Pericardium fibroblast (primary cell): ENCODE measurements at places on chromosomes 16 and 17. TPM values are rescaled to one million over a fixed set of nuclear protein-coding genes. Genes with fewer than 3 reads are reported as not detected.

Gene TP53TG3
- not detected in 2 replicates for total RNA-seq

Gene WSCD1
- total RNA-seq = under 0.01 and 2.8 TPM in 2 replicates

Gene ZNF267
- 5.5 and 6.9 TPM in 2 replicates for total RNA-seq

Gene CALB2
- total RNA-seq = 4.7 TPM in 1 of 2 replicates, not detected in the other

Gene KRT9
- not detected in 2 replicates for total RNA-seq

Gene FSCN2
- 0.23 TPM in 1 of 2 replicates, not detected in the other for total RNA-seq
